ENCODE measurements at places on chromosomes 6 and 20. TPM values are rescaled to one million over a fixed set of nuclear protein-coding genes. Genes with fewer than 3 reads are reported as not detected.

Gene EBF4
- 1.8 TPM for total RNA-seq

Gene CDC5L
- total RNA-seq = 22.4 TPM

Gene SLC17A3
- not detected for total RNA-seq

Gene BTN1A1
- not detected for total RNA-seq

Gene ZNF165
- 4.3 TPM for total RNA-seq

Gene RIPPLY2
- total RNA-seq = not detected

Gene GCNT2
- 6.9 TPM for total RNA-seq

Gene SLC22A7
- not detected for total RNA-seq

Gene GTF2H4
- 15.5 TPM for total RNA-seq

Gene LGSN
- 0.25 TPM for total RNA-seq

Gene HDGFL1
- not detected for total RNA-seq

Gene REPS1
- total RNA-seq = 55.4 TPM

Gene RPS21
- total RNA-seq = 1,991 TPM

Gene CST3
- total RNA-seq = 2.5 TPM

Gene IL17F
- 0.64 TPM for total RNA-seq

Gene AURKA
- total RNA-seq = 3.6 TPM
